ENCODE measurements at places on chromosomes 12 and 14.

DNA sequence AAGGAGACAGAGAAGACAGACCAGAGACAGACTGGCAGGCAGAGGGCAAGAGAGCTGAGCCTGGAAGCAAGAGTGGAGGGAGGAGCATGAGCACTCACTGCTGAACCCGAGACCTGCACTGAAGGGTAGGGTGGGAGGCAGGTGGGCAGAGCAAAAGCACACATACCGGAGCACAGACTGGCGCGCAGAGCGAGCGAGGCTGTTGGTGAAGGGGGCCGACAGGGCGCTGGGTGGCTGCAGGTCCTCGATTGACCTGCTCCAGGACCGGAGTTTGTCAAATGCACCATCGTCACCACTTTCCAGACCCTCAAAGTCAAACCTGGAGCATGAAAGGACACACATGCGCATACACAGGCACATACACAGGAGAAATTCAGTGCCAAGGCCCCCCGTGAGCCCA, 34.9 kb downstream of the PRPF40B start:
- no peak for DNase-seq

GRCh38 chr12:110846615-110847566, at the start of gene CCDC63:
TSS of gene CCDC63 (plus strand) at chr12:110846987. CDS start at chr12:110852955, 5,968 bp downstream.
- no peak for DNase-seq

GRCh38 chr14:50937325-50937724, 7.0 kb downstream of the PYGL start:
- peak; percentile 49 for DNase-seq

DNA sequence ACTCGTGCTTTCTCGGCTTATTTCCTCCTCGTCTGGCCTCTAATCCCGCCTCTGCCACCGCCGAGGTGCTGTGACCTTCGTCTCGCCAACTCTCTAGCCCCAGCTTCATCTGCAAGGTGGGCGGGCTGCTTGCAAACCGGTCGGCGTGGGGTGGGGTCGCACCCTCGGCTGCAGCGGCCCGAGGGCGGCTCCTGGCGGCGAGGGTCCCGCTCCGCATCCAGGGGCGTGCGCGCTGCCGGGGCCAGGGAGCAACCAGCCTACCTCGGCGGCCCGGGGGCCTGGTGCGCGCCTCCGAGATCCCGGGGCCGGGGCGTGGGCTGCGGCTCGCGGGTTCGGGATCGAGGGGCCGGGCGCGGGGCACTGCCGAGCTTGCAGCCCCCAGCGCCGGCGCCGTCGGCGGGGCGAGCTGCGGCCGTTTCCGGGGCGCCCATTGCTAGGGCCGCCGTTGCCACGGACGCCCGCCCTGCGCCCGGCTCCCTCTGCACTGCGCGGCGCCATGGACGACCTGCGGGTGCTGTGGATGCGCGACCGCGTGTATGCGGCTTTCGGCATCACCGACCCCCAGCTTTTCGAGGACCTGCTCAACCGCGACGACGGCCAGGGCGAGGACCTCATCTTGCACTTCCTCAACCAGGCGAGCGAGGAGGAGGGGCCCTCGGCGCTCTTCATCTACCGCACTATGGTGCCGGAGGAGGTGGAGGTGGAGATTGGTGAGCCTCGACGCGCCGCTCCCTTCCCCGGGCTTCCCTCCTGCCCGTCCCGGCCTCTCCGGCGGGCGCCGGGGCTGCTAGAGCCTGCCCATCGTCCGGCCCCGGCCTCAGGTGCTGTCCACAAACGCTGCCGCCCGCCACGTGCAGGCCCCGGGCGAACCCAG, at the start of gene DNAH10:
TSS of gene DNAH10 (plus strand) at position 461 of the 874 bp plus-strand sequence. CDS start at position 497, 36 bp downstream.
- no peak for DNase-seq

DNA sequence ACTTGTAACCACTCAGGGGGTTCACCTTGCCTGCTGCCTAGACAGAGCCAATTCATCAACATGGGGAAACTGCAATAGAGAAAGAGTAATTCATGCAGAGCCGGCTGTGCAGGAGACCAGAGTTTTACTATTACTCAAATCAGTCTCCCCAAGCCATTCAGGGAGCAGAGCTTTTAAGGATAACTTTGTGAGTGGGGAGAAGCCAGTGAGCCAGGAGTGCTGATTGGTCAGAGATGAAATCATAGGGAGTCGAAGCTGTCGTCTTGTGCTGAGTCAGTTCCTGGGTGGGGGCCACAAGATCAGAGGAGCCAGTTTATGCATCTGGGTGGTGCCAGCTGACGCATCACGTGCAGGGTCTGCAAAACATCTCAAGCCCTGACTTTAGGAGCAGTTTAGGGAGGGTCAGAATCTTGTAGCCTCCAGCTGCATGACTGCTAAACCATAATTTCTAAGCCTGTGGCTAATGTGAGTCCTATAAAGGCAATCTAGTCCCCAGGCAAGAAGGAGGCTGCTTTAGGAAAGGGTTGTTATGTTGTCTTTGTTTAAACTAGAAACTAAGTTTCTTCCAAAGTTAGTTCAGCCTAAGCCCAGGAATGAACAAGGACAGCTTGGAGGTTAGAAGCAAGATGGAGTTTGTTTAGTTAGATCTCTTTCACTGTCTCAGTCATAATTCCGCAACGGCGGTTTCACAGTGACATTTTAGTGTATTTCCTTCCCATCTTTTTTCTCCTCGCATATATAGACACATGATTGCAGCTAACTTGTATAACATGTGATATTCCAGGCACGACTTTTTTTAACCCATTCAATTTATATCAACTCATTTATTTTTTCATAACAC, 68.9 kb upstream of the NCOR2 start:
- no peak for DNase-seq

- no peak for DNase-seq
Observed at GRCh38 chr12:102496591-102496990, 16.2 kb upstream of the IGF1 start.

Data from GF-D8 (cell line).